RKO (cell line): ENCODE measurements at places on chromosomes 16 and 17.

DNA sequence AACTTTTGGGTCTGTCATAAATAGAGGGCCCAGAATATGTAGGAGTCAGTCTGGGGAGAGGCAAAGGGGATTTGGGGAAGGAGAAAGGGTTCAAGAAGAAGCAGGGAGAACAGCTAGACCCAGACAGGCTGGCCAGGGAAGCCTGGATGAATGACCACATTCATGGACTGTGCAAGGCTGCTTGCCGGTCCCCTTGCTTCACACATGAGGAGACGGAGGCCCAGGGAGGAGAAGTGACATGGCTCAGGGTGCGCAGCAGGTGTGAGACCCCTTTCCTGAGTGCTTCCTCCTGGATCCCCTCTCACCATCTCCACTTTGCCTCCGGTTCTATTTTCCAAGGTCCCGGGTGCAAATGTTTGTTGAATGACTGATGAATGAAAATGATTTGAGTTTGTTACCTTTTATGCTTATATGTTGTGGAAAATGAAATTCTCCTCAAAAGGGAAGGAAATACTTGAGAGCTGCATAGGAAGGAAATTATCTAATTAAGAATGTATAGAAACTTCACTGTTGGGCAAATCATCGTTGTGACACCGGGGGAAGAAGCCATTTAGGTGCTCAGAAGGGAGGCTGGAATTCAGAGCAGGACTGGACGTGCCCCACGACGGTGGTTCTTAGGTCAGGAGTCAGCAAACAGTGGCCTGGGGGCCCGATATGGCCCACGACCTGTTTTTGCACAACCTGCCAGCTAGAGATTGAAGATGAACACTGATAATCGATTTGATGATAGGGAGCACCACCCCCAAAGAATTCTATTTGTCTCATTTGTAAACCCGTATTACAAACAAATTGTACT is 559 bp downstream of the ITGAM start:
- DNase-seq = no peak

- DNase-seq = no peak
These were observed 23.4 kb downstream of the RBL2 start for GRCh38 chr16:53457670-53458069.

DNA sequence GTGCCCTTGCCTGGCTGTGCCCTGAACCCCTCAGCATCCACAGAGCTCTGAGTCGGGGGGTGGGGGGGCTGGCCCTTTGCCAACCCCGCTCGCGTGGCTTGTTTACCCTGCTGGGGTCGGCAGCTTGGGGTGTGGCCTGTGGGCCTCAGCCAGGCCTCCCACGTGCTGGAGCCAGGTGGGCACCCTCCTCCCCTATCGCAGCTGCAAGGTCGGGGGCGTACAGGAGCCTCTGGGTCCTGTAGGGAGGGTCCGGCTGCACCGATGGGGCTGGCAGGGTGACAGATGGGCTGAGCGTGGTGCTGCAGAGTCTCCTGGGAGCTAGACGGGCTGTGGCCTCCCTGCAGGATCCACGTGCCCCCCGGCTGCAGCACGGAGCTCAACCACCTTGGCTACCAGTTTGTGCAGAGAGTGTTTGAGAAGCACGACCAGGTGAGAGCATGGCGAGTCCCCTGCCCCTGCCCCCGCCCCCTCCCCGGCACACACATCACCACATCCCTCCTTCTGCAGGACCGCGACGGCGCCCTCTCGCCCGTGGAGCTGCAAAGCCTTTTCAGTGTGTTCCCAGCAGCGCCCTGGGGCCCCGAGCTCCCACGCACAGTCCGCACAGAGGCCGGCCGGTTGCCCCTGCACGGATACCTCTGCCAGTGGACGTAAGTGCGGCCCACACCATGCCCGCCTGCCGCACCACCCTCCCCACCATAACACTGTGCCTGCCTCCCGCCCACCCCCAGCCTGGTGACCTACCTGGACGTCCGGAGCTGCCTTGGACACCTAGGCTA is 3.6 kb downstream of the RHOT2 start:
- no peak for DNase-seq

DNA sequence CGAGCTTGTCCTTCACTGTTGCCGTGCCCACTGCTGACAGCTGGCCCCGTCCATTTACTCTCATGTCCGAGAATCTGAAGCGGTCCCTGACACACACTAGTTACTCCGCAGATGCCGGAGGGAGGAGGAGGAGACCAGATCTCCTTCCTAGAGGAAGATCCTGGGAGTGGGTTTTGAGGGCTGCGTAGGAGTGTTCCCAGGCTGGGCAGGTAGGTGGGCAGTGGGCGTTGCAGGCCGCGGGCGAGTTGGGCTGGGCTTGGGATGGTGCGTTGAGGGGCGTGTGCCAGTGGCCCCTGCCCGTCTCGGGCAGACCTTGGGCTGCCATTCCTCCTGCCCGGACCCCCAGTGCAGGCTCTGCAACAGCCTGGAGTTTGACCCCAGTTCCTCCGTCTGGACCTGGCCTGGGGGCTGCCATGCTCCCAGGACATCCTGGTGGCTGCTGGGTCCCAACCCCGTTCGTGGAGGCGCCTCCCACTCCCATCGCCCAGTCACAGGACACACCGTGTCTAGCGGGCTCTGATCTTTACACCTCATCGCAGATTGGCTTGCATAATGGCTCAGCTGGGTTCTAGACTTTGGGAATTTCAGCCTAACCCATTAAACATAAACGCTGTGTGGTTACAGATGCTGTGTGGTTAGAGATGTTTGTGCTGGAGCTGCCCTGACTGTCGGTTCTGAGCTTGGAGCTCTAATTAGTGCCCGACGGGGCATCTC is 22.8 kb downstream of the CACNA1H start:
- DNase-seq = no peak

DNA sequence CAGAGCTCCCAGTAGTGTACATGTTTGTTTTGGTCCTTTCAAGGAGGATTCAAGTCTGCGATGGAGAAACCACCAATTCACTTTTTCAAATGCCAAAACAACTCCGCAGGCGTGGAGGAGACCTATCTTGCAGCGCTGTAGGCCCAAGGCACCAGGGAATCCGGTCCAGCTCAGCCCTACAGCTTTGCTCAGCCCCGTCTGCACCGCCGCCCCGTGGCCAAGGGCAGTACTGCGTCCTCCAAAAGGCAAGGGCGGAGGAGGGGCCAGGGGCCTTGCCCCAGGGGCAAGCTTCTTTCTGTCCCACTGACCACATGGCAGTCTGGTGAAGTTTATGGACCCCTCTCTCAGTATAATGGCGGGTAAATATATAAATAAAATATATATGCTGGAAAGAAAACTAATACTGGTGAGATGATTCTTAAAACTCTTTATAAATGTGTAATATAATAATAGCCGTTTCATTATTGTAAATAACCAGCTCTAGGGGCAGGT is 709 bp upstream of the CD300LG start:
- DNase-seq = peak; percentile 65

DNA sequence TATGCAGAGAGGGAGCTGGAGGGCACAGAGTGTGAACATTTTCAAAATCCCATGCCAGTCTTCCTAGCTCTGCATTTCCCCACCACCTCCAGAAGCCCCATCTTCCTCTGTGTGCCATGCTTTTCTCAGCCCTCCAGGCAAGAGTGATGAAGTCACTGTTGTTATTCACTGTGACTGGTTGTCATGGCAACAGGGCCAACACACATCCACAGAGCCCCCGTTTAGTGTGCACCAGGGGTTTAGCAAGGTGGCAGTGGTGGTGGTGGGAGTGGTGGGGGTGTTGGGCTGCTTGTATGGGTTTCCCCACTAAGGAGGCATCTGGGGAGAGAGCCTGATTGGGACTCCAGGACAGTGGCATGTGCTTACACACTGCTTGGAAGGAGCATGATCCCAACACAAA is 309.9 kb upstream of the ASIC2 start:
- DNase-seq = no peak

DNA sequence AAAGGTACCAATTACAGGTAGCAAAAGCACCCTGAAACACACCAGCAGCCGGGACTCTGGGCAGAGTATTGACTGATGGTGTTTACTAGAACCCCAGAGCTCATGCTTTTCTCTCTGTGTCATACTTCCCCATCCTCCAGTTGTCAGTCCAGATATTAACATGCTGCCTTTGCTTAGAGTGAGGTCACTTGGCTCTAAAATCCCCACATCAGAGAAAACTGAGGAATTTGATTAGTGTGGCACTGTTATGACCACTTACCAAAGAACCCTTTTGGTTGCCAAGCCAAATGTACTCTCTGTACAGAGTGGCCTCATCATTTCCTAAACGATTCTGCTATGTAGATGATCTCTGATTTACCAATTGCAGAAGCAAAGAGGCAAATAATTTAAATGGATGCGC is 80.4 kb downstream of the ABCC12 start:
- no peak for DNase-seq

DNA sequence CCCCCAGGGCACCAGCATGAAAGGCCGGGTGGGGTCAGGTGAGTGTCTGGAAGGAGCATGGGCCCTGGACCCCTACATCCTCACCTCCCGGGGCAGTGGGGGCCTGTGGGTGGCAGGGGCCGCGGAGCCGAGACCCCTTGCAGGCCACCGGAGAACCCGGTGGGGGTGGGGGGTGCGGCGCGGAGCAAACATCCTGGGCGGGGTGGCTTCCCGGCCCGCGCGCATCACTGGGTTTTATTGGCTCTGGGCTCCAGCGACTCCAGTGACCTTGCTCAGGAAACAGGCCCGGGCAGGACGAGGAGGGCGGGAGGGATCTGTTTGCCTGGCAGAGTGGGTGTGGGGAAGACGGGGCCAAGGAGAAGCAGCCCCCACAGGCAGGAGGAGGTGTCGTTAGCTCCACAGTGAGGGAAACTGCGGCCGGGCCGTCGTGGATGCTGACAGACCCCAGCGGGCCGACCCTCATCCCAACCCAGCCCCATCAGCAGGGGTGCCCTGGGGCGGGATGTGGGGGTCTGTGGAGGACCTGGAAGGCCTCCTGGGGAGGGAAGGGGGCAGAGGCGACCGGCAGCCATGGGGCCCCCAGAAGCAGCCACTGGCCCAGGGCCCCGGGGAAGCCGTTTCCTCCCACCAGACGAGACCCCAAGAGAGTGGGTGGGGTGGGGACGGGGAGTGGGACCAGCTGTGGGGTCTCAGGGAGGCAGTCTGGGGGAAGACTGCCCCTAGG is 10.6 kb downstream of the SSTR5 start:
- DNase-seq = no peak

DNA sequence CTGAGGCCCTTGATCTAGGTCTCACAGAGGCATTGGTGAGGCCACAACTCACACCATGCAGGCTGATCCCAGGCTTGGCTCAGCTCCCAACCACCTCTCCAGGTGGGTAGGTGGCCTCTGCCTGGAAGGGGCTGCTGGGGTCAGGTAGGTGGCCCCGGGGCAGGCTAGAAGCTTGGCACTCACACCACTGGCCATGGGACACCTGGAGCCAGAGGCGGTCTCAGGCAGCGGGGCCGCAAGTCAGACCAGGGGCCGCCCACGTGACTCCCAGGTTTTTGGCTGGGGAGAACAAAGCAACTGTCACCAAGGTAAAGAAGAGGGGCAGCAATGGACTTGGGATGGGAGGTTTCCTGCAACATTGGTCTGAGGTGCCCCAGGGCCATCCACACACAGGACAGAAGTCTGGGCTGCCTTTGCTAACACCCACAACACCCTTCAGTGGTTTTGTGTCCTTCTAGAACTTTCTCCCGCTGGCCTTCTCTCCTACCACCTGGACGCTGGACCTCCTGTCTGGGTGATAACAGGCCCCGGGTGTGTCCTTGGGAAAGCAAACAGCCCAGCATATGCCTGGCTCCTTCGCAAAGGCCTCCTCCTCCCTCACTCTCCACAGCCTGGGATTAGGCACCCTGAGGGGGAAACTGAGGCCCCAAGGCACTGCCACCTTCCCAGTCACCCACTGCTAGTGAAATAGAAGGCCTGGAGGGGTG is 16.4 kb downstream of the C16orf74 start:
- no peak for DNase-seq

DNA sequence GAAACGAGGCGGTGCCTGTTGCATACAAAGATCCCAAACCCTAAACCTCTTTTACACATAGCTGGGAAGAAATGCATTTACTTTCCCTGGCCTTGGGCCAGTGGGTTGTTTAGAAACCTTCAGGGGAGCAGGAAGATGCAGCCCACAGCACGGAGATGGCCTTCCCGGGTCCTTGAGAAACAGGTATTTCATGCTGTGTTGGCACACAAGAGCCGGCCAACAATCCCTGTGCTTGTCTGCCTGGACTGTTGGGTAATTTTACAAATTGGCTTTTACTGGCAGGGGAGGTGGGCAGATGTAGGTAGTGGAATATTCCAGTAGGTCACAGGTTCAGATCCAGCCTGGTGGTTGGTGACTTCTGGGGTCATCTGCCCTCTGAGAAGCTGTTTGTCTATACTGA is 148.0 kb downstream of the FOXL1 start:
- no peak for DNase-seq

DNA sequence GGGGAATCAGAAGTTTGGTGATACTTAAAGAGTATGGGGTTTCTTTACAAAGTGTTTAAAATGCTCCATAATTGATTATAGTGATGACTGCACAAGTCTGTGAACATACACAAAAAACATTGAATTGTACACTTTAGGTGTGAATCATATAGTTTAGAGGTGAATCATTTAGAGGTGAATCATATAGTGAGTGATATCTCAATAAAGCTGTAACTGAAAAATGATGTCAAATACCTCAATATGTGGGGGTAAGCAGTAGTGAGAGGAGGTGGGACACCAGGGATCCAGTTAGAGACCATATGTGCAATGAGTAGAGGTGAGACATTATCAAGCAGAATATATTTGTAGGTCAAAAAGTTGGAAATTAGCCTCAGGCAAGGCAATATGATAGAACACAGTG is 264.5 kb downstream of the PMP22 start:
- peak; percentile 30 for DNase-seq

GRCh38 chr17:40563220-40564052 is 1.8 kb downstream of the CCR7 start:
- no peak for DNase-seq

DNA sequence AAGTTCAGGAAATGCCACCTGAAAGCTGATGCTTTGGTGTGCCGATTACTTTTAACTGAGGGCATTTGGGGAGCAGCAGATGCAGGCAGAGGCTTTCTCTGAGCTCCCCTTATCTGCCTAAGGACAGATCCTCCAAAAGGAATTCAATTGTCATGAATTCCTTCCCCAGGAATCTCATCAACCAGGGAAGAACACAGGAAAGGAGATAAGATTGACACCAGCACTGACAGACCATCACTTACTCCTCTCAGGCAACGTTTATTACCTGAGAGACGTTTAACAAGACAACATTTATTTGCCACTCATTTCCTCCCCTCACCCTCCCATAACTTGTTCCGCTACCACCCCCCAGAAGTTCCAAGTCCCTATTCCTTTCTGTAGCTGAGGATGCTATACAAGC is 17.6 kb upstream of the CDRT4 start:
- no peak for DNase-seq

GRCh38 chr16:58099097-58099955 is 29.9 kb downstream of the CFAP20 start:
- DNase-seq = no peak

DNA sequence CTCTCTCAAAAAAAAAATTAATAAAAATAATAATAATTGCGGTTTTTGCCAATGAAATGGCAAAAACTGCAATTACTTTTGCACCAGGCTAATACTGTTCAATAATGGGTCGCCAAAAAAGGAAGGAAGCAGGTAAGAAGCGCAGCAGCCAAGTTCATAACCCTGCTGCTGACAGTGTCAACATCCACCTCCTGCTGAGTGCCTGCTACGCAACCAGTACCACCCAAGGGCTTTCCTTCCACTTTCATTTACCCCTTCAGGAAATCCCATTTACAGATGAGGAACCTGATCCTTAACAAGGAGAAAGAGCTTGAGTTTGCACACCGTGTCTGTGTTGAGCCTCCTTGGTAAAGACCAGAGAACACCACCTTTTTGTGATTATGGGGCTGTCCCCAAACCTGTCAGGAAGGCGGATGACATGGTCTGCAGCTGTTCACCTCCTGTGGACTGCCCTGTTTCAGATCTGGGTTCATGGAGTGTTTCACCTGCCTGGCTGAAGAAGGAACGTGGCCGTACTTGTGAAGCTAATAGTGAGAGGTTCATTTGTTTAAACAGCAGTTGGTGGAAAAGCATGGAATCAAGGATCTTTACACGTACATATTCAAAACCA is 378.0 kb downstream of the SLC39A11 start:
- no peak for DNase-seq
